ENCODE measurements at places on chromosomes 13 and 19. TPM values are rescaled to one million over a fixed set of nuclear protein-coding genes. Genes with fewer than 3 reads are reported as not detected.

Gene PEAK3
- total RNA-seq: 0.14 TPM

Gene CGB3
- not detected for total RNA-seq

Gene ZNF132
- 7.3 TPM for total RNA-seq

GRCh38 chr13:46202966-46203365, 8.8 kb upstream of the LRRC63 start:
- H3K4me3 ChIP-seq: no peak overlapping the region
- H3K4me1 ChIP-seq: peaks cover 54% of the 10 kb centered on the region
- peaks cover 4% of the 10 kb centered on the region for H3K36me3 ChIP-seq
- H3K27ac ChIP-seq: peak overlapping the region; percentile 18

GRCh38 chr13:45289936-45290563, 50.9 kb downstream of the TPT1 start:
- H3K27ac ChIP-seq: no peak overlapping the region
- no peak overlapping the region for H3K4me3 ChIP-seq
- no peaks in the 10 kb centered on the region for H3K27me3 ChIP-seq
- no peak for DNase-seq

DNA sequence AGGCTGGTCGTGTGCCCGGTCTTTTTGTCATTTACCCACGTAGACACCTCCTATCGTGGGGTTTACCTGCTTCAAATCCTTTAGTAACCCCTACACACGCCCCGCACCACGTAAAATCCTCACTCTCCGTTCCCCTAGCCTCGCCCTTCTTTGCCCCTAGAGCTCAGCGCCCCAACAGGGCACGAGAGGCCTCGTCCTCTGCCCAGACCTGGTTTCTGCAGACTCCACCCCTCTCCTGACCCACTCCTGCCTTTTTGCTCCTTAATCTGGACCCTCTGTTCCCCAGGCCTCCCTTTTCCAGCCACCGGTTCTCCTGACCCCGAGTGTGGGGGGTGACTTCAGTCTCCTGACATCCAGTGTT, 412 bp downstream of the ZNF528 start:
- H3K27ac ChIP-seq: peak overlapping the region; percentile 94
- peak overlapping the region; percentile 90 for H3K4me3 ChIP-seq
- peaks cover 60% of the 10 kb centered on the region for H3K36me3 ChIP-seq
- peaks cover 15% of the 10 kb centered on the region for H3K4me1 ChIP-seq
- DNase-seq: no peak

- H3K27ac ChIP-seq: no peak overlapping the region
- no peak for DNase-seq
- no peaks in the 10 kb centered on the region for H3K4me1 ChIP-seq
Measured at GRCh38 chr19:19655051-19655594, 8.4 kb downstream of the ATP13A1 start.

Measured in activated naive CD8-positive, alpha-beta T cell treated with anti-CD3 and anti-CD28 coated beads, Interleukin-2, amount 10 ng/mL, durations not matched to agents 7 days and 5 days (primary cell).